ENCODE measurements at places on chromosomes 2 and 18. TPM values are rescaled to one million over a fixed set of nuclear protein-coding genes. Genes with fewer than 3 reads are reported as not detected.

Gene CCDC121
- 7.0 TPM for total RNA-seq

Gene PMAIP1
- 18.2 TPM for total RNA-seq

Gene RABL2A
- 7.6 TPM for total RNA-seq

Gene IL36RN
- total RNA-seq, result not detected

- no peak for DNase-seq
Observed at GRCh38 chr18:50558157-50558556, 1.7 kb upstream of the MAPK4 start.

GRCh38 chr2:222606306-222606705, 49.6 kb downstream of the FARSB start:
- no peak for DNase-seq

GRCh38 chr2:196489371-196489770, 150.1 kb upstream of the CCDC150 start:
- DNase-seq, result peak; percentile 12

DNA sequence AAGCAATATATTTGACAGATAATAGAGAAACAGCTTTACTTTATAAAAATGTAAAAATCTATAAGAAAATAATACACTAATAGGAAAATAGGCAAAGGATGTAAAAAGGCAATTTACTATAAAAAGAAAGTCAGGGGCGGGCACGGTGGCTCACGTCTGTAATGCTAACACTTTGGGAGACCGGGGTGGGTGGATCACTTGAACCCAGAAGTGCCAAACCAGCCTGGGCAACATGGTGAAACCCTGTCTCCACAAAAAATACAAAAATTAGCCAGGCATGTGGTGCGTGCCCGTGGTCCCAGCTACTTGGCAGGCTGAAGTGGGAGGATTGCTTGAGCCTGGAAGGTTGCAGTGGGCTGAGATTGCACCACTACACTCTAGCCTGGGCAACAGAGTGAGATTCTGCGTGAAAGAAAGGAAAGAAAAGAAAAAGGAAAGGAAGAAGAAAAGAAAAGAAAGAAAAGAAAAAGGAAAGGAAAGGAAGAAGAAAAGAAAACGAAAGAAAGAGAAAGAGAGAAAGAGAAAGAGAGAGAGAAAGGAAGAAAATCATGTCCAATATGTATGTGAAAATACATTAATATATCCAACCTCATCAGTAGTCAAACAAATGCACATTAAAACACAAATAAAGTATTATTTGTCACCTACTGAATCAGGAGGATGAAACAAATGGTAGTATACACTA, 65.1 kb downstream of the ADD2 start:
- DNase-seq, result no peak

DNA sequence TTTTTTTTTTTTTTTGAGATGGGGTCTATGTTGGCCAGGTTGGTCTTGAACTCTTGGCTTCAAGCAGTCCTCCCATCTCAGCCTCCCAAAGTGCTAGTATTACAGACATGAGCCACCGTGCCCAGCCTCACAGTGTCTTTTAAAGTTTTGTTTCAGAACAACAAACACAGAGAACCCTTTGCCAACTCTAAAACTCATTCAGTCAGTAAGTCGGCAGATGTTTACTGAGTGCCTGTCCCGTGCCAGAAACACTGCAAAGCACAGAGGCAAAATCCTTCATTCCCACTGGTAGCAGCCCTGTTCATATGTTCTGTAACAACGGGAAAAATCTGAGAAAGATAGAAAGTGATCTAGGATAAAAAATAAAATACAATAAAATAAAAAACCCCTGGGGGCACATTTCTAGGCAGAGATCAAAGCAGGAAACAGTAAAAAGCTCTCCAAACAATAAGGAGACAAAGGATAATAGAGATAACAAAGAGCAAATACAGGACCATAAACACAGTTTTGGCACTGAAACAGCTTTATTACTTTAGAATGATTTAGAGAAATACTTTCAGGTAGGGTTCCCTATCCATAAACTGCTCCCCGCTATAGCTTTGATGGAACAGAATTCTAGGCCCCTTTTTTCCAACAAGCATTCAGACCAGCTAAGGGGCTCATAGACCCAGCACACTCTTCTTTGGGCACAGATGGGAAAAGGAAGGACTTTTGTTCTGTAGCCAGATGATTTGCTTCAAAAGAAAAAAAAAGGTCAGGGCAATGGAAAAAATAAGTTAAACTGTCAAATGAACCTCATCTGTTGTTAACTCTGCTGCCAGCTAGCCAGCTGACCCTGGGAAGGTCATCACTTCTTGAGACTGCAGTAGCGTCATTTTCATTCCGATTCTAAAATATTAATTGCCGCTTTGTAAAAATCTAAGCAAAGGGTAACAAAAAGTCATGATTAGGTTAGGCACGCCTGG, 212.3 kb downstream of the CDH20 start:
- no peak for DNase-seq

GRCh38 chr2:235538144-235538639, 44.3 kb downstream of the AGAP1 start:
- DNase-seq, result no peak

DNA sequence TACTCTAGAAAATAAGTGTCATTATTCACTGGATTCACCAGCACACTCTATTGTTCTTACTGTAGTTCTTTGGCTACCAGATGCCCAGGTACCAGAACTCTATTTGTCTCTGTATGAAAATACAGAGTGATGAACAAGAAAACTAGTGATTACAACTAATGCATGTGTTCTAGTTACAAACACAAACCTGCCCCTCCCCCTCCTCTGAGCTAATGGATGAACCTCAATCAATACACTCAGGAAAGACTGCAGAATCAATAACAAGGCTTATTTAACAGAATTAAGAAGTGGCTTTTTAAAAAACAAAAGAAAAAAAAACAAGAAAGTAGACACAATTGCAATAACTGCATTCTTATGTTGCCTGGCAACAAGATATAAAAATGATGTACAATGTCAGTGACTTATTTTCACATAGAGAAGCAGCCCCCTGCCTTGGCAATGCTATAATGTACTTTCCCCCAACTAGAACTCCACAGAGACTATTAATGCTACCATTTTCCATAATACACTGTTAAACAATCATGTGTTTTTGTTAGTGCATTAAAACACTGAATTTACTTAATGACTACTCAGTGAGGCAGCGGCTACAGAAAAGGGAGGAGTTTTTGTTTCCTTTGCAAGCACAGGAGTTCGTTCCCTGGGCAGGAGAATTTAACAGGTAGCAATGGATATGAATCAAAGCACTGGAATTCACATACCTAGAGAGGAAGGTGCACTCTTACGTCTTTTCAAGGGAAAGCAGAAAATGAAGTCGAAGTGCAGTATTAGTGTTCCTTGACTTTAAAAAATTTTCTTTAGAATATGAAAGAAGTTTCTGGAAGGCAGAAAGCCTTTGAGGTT, 318.8 kb upstream of the REV1 start:
- DNase-seq, result no peak

DNA sequence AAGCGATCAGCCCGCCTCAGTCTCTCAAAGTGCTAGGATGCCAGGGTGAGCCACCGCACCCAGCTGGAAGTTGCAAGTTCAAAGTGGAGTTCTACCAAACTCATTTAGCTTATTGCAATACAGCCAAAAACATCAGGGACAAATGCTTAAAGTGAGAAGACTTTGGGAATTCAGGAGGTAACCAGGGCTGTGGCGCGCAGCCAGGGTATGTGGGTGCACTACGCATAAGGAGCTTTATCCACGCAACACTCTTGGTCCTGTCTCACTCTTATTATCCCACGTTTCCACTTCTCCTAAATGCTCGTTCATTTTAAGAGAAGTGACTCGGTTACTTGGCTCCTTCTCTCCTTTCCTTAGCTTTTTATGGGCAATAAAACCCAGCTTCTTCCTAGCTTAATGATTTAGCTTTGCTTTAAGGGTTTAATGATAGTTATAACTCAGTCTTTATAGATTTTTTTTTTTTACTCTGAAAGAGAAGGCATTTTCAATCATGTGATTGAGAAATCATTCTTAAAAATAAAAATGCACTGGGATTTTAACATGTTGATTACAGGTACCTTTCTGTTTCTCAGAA, 199.8 kb downstream of the KCNE4 start:
- DNase-seq, result no peak

- DNase-seq, result no peak
Observed at GRCh38 chr2:30266051-30266621, 34.8 kb downstream of the LBH start.

DNA sequence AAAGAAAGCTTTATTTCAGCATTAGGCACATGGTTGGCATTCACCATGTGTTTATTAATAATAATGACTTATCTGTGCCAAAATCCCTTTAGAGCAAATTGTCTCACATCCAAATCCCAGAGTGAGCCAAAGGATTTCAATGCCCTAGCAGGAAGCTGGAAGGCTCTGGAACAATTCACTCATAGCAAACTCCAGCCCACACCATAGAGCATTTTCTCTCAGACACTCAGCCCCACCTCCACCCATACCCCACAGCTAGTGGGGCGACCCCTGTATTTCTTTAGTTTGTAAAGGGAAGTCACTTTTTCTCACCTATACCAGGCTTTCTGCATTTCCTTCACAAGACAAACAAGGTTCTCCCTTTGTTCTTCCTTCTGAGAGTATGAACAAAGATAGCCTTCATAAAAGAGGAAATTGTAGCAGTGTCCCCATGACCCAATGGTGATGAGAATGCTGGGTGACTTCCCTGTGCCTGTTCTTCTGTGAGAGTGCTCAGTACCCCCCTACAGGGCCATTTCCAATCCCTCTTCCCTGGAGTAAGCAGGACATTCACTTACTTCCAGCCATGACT, 100.1 kb upstream of the APCDD1 start:
- DNase-seq, result no peak
